GM03348 (cell line): ENCODE measurements at places on chromosomes 16 and 17.
A peak's percentile ranks its signal among the peaks of the same experiment; 100 is the strongest.

DNA sequence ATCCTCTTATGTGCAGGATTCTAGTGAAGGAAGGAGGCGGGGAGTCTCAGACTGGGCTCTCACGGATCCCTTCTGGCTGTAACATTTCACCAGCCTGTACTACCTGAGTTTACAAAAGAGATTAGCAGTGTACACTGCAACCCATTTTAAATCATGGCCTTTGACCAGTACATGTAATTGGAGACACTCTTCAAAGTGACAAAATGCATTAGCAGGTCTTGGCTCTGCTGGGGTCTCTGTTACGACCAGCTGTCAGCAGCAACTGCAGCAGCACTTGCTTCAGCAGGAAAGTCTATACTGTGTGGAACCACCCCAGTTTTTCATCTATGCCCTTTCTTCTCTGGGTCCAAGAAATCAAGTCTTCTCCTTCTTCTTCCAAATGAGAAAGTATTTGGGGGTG, 322.8 kb upstream of the ASIC2 start:
- DNase-seq: no peak

DNA sequence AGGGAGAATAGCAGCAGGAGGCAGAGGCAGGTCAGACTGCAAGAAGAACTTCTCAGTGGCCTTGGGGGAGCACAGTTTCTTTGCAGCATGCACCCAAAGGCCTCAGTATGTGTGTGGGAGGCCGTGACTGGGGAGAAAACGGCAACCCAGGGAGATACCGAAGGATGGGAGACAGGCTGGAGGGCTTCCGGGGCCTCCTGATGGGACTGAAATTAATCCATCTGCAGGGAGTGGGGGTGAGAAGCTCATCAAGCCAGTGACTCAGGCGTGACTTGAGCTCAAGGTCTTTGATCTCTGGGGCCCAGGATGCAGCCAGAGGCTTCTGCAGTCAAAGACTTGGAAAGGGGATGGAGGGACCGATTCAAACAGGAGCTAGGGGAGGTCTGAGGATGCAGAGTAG, 5.1 kb upstream of the C17orf113 start:
- no peak for DNase-seq

DNA sequence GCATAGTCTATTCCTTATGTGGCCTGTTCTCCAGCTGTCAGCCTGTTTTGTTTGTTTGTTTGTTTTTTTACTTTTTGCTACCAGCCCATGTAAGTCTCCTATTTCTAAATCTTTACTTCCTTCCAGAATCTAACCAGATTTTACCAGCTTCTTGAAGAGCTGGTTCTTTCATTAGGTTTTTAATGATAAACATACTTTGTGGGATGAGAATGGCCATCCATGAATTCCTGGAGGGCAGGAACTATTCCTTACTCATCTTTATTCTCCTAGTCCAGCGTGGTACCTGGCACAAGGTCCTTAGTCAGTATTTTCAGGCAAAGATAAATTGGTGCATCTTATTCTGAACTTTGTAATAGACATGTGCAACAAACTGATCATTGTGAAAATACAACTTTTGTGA, 17.3 kb downstream of the RSPRY1 start:
- no peak for DNase-seq

- DNase-seq: peak; percentile 95
Measured at GRCh38 chr17:6752068-6752909, 3.6 kb upstream of the XAF1 start.

- peak; percentile 76 for DNase-seq
Measured at GRCh38 chr16:28873543-28874201, 4.6 kb upstream of the ATP2A1 start.

- no peak for DNase-seq
Measured at GRCh38 chr16:23362460-23363317, 60.6 kb downstream of the SCNN1B start.

- no peak for DNase-seq
Measured at GRCh38 chr16:57355898-57356414, 2.6 kb upstream of the CCL22 start.

- peak; percentile 70 for DNase-seq
Measured at GRCh38 chr16:9077091-9077809, 14.2 kb upstream of the HAPSTR1 start.

GRCh38 chr16:15770107-15770506, 86.7 kb downstream of the MYH11 start:
- DNase-seq: no peak
